ENCODE measurements at places on chromosomes 13 and 19. TPM values are rescaled to one million over a fixed set of nuclear protein-coding genes. Genes with fewer than 3 reads are reported as not detected.

PPAN gene
- 84.5 TPM for total RNA-seq

GJB2 gene
- total RNA-seq = not detected

KLK2 gene
- not detected for total RNA-seq

POU4F1 gene
- total RNA-seq = 0.41 TPM

NLRP5 gene
- not detected for total RNA-seq

APOC4 gene
- not detected for total RNA-seq

CDC34 gene
- total RNA-seq = 111 TPM

SIGLEC6 gene
- not detected for total RNA-seq

OR10H1 gene
- not detected for total RNA-seq

EFNA2 gene
- total RNA-seq = 28.0 TPM
